ENCODE measurements at places on chromosomes 6 and 20. TPM values are rescaled to one million over a fixed set of nuclear protein-coding genes. Genes with fewer than 3 reads are reported as not detected.

DNA sequence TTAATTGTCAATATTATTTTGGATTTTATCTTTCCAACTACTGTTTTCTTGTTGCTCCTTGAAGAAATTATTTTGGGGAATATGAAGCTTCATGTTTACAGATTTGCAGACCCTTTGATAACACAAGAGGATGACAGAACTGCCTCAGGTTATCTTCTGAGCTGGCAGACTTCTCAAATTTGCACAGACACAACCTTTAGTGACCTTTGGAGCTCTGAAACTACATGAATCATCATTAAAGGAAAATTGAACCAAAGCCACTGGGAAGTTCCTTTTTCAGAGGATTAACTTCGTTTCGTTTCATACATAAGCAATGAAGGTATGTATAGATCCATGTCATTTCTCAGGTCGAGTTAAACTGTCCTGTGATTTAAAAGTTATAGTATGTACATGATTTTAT, 85.9 kb downstream of the FBXO5 start:
- DNase-seq: no peak

DNA sequence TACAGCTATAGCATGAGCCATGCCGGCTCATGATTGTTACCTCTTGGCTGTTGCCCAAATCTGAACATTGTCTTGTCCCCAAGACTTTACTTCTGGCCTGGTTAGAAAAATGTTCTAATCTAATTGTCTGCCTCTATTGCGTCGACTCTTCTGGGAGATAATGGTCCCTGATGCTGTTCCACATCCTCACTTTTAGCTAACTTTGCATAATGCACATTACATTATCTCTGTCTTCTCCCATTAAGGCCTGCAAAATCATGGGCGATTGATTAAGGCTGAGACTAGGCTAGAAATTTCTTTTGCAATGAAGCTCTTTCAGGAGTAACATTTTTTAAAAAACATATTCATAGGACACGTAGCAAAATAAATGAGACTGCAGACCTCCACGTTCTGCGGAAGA, 961.0 kb downstream of the KIF16B start:
- no peak for DNase-seq

DNA sequence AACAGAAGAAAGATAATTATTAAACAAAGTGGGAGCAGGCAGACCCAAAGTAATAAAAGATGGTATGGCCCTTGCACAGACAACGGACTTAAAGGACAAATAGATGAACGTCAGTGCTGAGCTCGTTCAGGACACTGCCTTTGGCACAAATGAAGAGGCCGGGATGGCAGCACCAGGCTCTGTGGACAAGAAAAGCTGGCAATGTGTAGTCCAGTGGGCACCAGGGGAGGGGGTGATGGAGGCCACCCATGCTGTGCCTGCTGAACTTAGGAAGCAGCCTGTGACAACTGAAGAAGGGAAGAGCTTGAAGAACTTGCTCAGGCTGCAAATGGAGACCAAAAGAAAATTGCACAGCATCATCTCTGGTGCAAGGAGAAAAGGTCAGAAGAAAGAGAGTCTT, 131.0 kb downstream of the ANKRD60 start:
- DNase-seq: no peak

Gene BTN1A1
- not detected for total RNA-seq

Gene OR2J3
- total RNA-seq: not detected

Gene CCN6
- not detected for total RNA-seq

Gene C6orf58
- not detected for total RNA-seq
